ENCODE measurements at places on chromosomes 16 and 17.

GRCh38 chr16:69632828-69633227 lies 67.1 kb downstream of the NFAT5 start:
- DNase-seq: no peak

DNA sequence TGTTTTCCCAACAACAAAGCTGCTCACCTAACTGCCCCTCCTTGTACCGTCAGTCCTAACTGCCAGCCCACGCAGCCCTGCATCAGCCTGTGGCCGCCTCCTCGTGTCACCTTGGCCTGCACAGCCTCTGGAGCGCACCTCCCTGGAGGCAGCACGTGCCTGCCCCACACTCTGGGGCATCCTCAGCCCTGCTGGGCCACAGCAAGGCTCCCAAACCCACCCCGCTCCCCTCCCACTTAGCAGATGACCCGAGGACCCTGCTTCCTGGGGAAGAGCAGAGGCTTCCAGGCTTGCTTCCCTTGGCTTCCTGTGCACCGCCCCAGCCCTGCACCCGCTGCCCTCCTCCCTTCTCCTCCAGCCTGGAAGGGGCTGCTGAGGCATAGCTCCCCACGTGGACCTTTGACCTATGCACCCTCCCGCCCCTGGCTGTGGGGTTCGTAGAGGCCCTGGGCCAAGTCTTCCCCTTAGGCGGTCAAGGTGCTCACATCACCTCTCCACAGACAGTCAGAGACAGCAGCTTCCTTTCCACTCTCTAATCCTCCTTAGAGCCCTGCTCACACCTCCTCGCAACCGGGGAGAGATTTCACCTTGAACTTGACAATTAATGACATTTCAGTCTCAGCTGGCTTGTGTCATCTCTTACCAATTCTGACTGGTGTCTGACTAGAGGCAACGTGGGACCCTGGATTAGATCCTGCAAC lies 115.0 kb downstream of the MGAT5B start:
- DNase-seq: no peak

- no peak for DNase-seq
These were observed 87.0 kb downstream of the GNAO1 start for GRCh38 chr16:56278196-56278855.

DNA sequence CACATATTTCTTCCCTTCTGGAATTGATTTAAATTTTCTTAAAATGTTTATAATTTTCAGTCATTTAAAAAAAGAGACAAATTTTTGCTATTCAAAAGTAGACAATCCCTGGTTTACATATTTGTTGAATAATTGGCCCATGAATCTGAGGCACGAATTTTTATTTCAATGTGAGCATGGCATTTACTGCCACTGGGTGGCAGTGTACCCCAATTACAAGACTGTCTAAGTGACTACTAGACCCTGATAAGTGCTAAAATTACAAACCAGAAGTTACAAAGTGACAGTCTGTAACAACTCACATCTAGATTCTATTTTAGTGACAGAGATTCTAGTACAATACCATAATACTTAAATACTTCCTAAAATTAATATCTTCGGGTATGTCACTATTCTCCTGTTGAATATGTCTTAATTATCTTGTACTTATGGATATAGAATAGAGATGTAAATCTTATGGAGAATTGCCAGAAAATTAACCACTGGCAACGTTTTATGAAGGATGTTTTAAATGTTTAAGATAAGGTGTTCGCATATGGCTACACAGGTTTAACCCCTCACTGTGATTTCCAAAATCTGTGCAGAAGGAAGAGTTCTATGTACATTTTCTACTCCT lies 235.8 kb downstream of the MAP2K4 start:
- DNase-seq: no peak

GRCh38 chr17:76840443-76840767 lies 27.8 kb upstream of the MGAT5B start:
- no peak for DNase-seq

Data from stimulated activated CD8-positive, alpha-beta memory T cell treated with anti-CD3 and anti-CD28 coated beads, Interleukin-4, amount 100 ng/mL, for 1 hour (primary cell).